NCI-H187 (cell line): ENCODE measurements at places on chromosomes 16 and 17.
A peak's percentile ranks its signal among the peaks of the same experiment; 100 is the strongest.

- DNase-seq: no peak
Observed at GRCh38 chr17:69761767-69762321, 313.2 kb upstream of the KCNJ16 start.

DNA sequence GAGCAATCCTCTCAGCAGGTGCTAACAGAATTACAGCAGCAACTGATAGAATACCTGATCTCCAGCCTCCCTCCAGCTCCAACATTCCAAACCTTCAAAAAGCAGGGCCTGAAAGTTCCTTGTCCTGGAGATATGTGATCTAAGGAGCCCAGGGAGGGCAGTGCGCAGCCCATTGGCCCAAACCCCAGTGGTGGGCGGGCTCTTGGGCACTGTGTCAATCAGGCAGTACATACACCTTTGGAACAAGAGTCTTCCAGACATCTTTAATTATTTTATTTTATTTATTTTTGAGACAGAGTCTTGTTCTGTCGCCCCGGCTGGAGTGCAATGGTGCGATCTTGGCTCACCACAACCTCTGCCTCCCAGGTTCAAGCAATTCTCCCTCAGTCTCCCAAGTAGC, 24.2 kb downstream of the SLC12A3 start:
- DNase-seq: no peak

DNA sequence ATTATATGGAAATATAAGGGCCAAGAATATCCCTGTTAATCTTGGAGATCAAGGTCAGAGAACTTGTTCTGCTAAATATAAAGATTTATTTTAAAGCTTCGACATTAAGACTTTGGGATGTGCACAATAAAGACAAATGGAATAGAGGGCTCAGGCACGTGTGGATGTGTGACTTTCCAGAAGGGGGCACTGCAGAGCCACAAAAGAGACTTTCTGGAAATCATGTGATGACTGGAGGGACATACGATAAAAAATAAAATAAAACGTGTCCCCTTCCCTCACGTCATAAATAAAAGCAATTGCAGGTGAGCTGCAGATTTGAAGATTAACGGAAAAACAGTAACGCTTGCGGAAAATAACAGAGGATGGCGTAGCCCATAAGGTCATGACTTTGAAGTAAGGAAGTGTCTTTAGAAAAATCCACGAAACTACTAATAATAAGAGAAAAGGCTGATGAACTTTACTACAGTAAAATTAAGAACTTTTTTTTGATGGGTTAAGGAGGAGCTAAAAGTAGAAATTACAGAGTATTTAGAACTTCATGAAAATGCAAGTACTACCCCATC, 9.4 kb upstream of the ENGASE start:
- DNase-seq: peak; percentile 52

DNA sequence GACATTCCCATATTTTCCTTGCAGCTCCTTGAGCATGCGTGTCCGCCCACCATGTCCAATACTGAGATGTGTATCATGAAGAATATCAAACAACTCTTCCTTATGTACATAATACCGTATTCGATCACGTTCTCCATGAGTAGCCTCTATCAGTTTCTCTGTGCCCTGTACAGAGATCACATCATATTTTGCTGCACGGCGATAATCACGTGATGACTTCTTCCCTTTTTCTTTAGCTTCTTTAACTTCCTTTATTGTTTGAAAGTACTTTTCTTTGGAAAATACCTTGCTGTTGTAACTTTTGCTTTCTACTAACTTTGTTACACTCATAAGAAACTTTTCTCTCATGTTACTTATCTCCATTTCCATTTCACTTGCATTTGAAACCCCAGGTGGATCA, 6.6 kb downstream of the KRABD2 start:
- DNase-seq: no peak

DNA sequence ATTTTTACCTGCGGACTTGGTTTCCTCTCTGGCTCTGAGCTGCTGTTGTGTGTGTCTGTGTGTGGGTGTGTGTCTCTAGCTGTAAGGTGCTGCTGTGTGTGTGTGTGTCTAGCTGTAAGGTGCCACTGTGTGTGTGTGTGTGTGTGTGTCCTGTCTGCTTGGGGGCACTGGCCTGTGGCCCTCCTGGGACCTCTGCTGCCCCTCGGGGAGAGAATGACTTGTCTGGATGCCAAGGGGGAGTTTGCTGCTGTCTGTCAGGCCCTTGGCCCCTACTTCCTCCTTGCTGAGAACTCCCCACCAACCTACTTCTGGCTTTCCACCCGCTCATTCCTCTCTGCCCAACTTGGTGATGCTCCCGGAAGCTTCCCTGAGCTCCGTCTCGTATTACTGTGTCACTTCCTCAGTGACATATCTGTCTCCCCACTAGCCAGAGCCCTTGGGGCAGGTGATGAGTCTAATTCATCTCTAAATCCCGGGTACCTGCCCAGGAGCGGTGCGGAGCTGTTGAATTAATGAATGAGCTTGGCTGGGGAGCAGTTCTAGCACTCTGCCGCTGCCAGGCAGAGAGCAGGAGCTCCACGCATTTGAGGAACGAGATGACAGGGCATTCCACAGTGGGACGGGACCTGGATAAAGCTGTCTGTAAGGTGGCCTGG, 3.5 kb upstream of the LASP1NB start:
- no peak for DNase-seq

DNA sequence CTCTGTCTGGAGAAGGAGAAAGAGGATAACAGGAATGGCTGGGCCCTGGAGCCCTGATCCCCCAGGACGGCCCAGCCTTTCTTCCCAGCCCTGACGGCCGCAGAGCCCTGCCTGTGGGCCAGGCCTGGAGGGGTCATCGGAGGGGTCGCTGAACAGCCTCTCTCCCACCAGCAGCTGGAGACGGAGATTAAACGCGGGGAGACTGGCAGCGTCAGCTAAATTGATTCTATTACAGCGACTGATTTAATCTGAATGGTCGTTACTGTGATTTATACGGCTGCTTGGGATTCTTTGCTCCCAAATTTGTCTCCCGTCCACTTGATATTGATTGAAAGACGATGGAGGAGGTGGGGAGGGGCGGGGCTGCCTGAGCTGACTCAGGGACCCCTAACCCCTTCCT, 7.1 kb upstream of the CDH15 start:
- DNase-seq: no peak

DNA sequence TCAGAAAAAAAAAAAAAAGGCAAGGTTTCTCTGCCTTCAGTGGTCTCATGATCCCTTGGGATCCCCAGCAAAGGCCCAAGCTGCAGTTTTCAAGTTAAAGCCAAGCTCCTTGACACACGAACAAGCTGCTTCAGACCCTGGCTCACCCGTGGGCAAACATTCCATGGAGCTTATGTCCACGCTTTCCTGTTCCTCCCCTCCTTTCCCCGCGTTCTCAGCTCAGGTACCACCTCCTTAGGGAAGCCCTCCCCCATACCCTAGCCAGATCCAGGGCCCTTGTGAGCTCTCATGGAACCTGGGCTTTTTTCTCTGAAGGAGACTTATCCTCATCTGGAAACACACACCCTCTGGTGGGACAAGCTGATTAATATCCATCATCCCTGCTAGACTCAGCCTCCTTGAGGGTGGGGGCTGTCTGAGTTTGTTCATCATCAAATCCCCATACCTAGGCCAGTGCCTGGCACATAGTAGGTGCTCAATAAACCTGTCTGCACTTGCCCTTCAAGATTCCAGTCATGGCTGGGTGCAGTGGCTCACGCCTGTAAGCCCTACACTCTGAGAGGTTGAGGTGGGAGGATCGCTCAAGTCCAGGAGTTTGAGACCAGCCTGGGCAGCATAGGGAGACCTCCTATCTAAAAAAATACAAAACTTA, 54.7 kb downstream of the COTL1 start:
- no peak for DNase-seq

GRCh38 chr16:73232555-73233328, 184.8 kb upstream of the ZFHX3 start:
- DNase-seq: no peak
